COR-L47 (cell line): ENCODE measurements at places on chromosomes 4 and X.

GRCh38 chrX:24561121-24561520, 86.0 kb downstream of the PCYT1B start:
- DNase-seq = no peak

GRCh38 chr4:153341575-153342090, 2.9 kb upstream of the MND1 start:
- DNase-seq = no peak

DNA sequence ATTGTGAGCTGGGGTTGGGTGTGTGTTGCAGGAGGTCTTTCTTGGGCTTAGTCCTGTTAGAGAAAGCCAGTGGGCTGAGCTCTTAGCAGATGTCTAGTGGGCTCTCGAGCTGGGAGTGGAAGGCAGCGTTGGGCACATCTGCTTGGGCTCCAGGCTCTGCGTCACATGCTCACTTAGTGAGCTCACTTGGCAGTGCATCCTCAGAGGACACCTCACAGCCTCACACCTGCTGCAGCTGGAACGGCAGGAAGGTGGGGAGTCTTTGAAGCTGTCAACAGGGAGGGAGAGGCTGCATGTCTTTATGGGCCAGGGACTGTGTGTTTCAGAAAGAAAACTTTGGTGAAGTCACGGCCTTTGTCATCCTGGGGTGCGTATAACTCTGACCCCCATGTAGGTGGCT, 82.2 kb downstream of the PSAPL1 start:
- DNase-seq = peak; percentile 44

DNA sequence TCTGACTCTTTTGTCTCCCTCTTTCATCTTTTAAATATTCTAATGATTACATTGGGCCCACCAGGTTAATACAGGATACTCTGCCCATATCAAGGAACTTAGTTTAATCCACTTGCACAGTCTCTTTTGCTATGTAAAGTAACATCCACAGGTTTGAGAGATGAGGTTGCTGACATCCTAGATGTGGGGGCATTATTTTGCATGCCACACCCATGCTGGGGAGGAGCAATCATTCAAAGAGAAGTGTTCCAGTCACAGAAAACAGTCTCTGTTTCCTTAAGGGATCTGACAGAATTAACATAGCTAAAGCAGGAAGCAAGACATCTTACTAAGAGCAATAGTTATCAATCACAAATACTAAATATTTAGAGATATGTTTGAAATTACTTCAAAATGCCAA, 11.5 kb upstream of the TRAM1L1 start:
- no peak for DNase-seq

DNA sequence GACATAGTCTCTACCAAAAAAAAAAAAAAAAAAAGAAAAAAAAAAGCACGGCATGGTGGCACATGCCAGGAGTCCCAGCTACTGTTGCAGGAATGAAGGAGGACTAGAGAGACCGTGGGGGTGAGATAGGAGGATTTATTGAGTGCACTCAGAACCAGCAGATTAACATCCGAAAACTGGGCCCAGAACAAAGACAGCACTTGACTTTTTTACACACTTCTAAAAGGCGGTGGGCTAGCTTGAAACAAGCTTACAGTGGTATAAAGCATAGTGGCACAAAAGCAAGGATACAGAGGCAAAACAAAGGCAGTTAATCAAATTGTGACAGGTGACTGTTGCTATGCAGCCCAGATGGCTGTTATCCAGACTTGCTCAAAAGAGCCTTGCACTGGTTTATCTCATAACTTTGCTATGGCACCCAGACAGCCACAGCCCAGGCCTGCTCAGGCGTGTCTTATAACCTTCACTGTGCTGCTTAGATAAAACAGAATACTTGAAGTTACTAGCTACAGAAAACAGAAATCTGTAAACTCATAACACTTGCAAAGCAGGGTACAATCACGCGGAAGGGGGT, 9.9 kb upstream of the PI4K2B start:
- no peak for DNase-seq

DNA sequence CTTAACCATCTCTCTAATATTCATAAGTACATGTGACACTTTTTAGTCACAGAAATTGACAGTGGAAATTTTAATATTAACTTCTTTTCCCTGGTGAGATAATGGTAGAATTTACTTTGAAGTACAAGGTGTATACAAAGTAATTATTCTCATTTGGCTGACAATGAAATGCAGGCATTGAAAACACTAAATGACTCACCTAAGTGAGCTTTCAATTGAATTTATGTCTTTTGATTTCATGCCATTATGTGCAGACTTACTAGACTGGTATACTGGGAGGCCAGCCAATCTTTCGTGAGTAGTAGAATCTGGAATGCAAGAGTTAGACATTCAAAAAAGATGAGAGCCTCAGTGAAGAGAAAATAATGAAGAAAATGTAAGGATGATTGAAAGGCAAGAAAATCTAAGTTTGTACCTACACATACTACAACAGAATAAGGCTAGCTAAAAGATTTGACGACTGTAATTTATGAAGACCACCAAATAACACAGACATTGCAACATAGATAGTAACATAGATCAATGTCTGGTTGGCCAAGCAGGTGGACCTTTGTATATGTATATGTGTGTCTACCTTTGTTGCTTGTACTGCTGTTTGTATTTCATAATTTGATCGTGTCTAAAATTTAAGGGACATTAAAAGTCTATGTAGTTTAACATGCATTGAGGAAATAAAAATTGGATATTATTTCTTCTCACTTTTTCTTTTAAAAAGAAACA, 459.7 kb downstream of the IL15 start:
- DNase-seq = peak; percentile 90

DNA sequence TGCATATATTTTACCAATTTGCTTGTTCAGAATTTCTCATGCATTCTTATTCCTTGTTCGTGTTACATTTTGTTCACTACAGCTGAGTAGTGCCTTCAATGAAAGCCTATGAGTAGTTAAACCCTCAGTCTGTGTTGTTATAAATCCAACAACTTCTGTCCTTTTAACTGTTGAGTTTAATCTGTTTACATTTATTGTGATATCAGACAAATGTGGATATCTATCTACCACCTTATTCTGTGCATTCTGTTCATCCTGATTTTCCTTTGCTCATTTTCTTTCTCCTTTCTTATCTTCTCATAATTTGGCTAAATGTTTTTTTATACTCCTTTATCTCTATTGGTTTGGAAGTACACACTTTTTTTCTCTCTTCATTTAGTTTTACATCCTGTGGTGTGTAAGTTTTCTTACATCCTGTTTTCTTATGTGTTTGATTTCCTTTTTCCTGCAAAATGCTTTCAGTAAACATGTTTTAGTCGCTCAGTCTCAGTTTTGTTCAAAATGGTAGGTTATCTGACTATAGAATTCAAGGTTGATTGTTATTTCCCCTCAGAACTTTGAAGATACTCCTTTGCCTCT, 54.2 kb downstream of the CASP6 start:
- no peak for DNase-seq
